ENCODE measurements at places on chromosomes 6 and 20.
A peak's percentile ranks its signal among the peaks of the same experiment; 100 is the strongest.

- DNase-seq, result no peak
These were observed 129.0 kb downstream of the SULF2 start for GRCh38 chr20:47656318-47656717.

DNA sequence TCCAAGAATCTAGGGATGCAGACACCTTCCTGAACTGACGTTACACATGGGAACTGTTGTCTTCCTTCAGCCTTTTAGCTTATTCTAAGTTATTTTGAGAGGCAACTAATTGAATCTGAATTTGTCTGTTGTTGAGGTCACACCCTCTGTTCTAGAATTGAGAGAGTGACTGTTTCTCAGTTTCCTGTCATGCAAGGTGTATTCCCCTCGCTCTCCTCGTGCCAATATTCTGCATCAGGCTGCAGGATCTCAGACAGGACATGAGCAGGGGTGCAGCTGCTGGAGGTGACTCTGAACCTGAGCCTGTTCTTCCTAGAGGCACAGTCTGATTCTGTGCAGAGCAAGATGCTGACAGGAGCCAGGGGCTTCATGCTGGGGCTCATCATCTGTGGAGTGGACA, 52.5 kb downstream of the HLA-DPB1 start:
- no peak for DNase-seq

- peak; percentile 81 for DNase-seq
These were observed 80.3 kb upstream of the CCDC28A start for GRCh38 chr6:138692978-138693909.

- DNase-seq, result no peak
These were observed 184.9 kb upstream of the CST7 start for GRCh38 chr20:24764027-24764793.

DNA sequence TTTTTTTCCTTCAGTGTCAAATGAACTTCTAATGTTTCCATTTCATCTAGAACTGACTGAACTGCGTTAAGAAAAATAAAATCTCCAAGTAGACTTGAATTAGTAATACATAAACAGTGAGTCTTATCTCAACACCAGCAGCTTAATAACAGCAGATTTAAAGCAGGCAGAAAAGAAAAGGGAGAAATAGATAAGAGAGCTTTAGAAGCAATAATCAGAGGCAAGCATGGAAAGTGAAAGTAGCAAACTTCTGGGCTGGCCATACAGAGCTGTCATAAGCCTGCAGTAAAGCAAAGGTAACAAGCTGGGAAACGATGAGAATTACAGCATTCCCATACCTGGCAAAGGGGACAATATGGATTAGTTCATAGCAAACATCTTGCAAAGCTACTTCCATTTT, 16.9 kb upstream of the ANGPT4 start:
- DNase-seq, result no peak

DNA sequence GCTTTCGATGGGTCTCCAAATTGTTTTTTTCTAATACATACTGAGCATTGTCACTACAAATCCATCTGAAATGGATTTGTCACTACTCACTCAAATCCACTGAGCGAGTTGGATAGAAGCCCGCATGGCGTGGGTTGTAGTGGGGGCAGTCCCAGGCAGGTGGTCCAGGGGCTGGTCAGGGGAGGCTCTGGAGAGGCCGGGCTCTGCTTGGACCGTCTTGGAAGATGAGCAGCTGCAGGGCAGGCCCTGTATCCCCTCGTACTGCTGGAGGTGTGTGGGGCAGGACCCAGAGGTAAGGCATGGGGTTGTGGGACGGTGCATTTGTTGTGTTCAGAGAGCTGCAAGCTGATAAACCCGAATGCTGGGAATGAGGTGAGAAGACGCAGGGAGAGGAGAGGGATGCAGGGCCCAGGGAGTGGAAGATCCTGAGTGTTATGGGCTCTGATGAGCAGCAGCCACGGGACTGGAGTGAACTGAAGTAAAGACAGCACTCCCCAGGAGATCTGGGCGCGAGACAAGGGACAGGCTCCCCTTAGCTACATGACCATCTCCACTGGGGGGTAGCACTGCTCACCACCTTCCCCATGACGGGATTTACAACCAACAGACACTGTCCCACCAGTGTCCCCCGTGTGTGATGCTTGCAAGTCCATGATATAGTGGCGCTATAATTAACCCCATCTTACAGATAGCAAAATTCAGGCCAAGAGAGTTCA, 45.9 kb downstream of the PSMG4 start:
- no peak for DNase-seq

- no peak for DNase-seq
These were observed 107.7 kb downstream of the FOXF2 start for GRCh38 chr6:1496836-1497760.

DNA sequence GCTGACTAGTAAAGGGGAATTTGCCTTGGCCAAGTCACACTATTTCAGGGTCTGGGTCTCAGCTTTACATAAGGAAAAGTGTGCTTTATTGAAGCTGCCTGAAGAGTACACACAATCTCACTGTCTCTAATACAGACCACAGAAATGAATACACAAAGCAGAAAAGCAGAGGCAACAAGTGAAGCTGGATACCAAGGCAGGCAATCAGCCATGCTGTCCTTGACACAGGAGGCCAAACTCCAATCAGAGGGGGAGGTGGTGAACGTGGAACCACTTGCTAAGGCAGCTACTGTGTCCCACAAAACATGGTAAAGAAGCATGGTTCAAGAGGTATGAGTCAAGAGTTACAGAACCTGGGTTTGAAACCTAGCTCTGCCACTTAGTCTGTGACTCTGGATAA, 21.8 kb upstream of the CCND3 start:
- DNase-seq, result no peak

DNA sequence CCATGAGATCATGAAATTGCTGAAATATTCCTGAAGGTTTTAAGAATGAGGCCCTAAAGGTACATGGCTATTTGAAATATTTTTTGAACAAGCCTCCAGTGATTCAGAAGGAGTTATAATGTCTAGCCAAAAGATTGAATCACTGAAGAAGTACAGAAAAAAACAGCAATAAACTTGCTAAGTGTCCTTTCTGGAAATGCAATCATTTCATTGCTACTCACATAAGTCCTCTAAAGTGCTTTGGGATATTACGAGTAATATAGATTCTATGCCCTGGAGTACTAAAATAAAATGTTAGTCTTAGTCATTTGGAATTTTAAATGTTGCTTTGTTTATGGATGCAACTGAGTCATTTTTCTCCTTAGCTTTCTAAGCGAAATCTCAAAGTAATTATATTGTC, 32.7 kb downstream of the CENPW start:
- DNase-seq, result no peak

- no peak for DNase-seq
These were observed 921.9 kb upstream of the EYS start for GRCh38 chr6:66628917-66629316.

- DNase-seq, result no peak
These were observed 9.3 kb downstream of the NDRG3 start for GRCh38 chr20:36736451-36737182.
